ENCODE measurements at places on chromosomes 2 and 18. TPM values are rescaled to one million over a fixed set of nuclear protein-coding genes. Genes with fewer than 3 reads are reported as not detected.

Gene FEZ2
- 49.6 TPM for total RNA-seq

Gene FAM237A
- total RNA-seq, result not detected

Gene NCKAP5
- total RNA-seq, result 6.0 TPM

Gene GMCL1
- 5.3 TPM for total RNA-seq

Gene R3HDM1
- 17.8 TPM for total RNA-seq

Gene UGT1A3
- not detected for total RNA-seq

Gene PJVK
- total RNA-seq, result 0.91 TPM
